ENCODE measurements at places on chromosomes 6 and 20.
A peak's percentile ranks its signal among the peaks of the same experiment; 100 is the strongest.

- no peaks in the 10 kb centered on the region for H3K36me3 ChIP-seq
- H3K4me3 ChIP-seq: no peak overlapping the region
- no peak for DNase-seq
These were observed 120.9 kb downstream of the OLIG3 start for GRCh38 chr6:137373296-137373695.

GRCh38 chr20:52075400-52075799, 116.2 kb downstream of the ZFP64 start:
- DNase-seq: no peak
- H3K4me1 ChIP-seq: no peaks in the 10 kb centered on the region
- no peaks in the 10 kb centered on the region for H3K36me3 ChIP-seq

DNA sequence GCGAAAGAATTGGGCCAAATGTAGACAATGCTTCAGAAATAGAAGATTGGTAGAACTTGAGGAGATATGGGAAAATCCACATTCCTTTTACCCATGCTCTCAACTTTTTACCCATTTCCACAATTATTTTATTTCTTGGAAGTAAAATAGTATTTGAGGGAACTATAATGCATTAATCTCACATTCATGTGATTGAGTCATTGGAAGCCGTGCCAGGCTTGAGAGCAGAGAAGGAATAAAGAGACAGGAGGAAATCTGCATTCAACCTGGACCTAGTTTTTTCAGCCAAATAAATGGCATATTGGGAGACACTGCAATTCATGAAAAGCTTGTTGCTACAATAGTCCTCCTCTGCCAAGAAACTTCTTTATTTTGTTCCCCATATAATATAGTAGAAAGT, 2.8 kb upstream of the NUP153 start:
- H3K27ac ChIP-seq: no peak overlapping the region
- H3K36me3 ChIP-seq: no peaks in the 10 kb centered on the region
- no peaks in the 10 kb centered on the region for H3K4me1 ChIP-seq
- DNase-seq: no peak
- H3K4me3 ChIP-seq: no peak overlapping the region
- H3K27me3 ChIP-seq: no peaks in the 10 kb centered on the region

GRCh38 chr6:135887069-135887468, 35.6 kb downstream of the PDE7B start:
- no peaks in the 10 kb centered on the region for H3K4me1 ChIP-seq
- H3K27ac ChIP-seq: no peak overlapping the region
- no peak for DNase-seq
- H3K4me3 ChIP-seq: no peak overlapping the region
- H3K36me3 ChIP-seq: no peaks in the 10 kb centered on the region

- H3K27me3 ChIP-seq: no peaks in the 10 kb centered on the region
- DNase-seq: no peak
- no peaks in the 10 kb centered on the region for H3K4me1 ChIP-seq
These were observed 6.2 kb downstream of the KDM1B start for GRCh38 chr6:18161431-18161830.

DNA sequence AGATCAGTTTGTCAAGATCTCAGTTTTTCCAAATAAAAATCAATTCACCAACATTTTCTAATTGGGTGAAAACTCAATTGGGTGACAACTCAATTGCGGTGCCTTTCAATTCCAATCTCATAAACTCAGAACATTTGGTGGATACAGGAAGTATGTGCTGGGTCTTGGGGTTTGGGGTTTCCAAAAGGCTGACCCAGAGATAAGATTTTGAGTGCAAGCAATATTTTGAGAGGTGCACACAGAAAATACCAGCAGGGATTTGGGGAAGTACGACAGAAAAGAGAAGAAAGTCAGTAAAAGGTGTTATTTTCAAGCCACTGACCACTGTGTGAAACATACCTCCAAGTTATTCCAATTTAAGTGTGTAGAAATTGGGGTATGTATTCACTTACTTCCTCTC, 258.0 kb downstream of the PHACTR1 start:
- no peaks in the 10 kb centered on the region for H3K27me3 ChIP-seq
- H3K4me3 ChIP-seq: no peak overlapping the region
- no peak for DNase-seq

- H3K4me1 ChIP-seq: peaks cover 14% of the 10 kb centered on the region
- H3K27ac ChIP-seq: no peak overlapping the region
- H3K27me3 ChIP-seq: no peaks in the 10 kb centered on the region
- no peaks in the 10 kb centered on the region for H3K36me3 ChIP-seq
These were observed 16.5 kb downstream of the RIPOR2 start for GRCh38 chr6:24919056-24919892.

- peaks cover 17% of the 10 kb centered on the region for H3K4me1 ChIP-seq
- H3K27me3 ChIP-seq: no peaks in the 10 kb centered on the region
- H3K36me3 ChIP-seq: no peaks in the 10 kb centered on the region
- H3K4me3 ChIP-seq: no peak overlapping the region
- no peak overlapping the region for H3K27ac ChIP-seq
These were observed 62.4 kb downstream of the GCNT2 start for GRCh38 chr6:10583509-10583901.

- H3K4me3 ChIP-seq: no peak overlapping the region
- no peaks in the 10 kb centered on the region for H3K4me1 ChIP-seq
- H3K36me3 ChIP-seq: no peaks in the 10 kb centered on the region
- no peak overlapping the region for H3K27ac ChIP-seq
These were observed 101.5 kb upstream of the BACH2 start for GRCh38 chr6:90397929-90398674.

- no peaks in the 10 kb centered on the region for H3K27me3 ChIP-seq
- no peaks in the 10 kb centered on the region for H3K36me3 ChIP-seq
- DNase-seq: peak; percentile 33
These were observed 63.1 kb upstream of the KLHL31 start for GRCh38 chr6:53728570-53729194.

All from iPS DF 6.9 (cell line).